ENCODE measurements at places on chromosomes 3 and 15.

DNA sequence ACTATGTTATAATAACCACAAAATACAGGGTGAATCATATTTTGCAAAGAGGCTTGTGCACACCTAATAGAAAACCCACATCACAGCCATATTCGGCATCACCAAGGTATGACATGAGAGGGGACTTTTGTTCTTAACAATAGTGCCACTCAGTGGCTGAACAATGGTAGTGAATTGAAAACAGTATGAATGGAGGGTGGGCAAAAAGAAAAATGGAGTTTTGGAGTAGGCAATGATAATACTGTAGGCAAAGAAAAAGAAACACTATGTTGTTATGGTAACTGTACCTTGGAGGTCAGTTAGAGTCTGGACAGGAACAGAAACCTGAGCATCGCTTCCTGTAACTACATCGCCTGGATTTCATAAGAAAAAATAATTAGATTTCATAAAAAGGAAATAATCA lies 348.6 kb downstream of the PLCL2 start:
- no peak for DNase-seq

DNA sequence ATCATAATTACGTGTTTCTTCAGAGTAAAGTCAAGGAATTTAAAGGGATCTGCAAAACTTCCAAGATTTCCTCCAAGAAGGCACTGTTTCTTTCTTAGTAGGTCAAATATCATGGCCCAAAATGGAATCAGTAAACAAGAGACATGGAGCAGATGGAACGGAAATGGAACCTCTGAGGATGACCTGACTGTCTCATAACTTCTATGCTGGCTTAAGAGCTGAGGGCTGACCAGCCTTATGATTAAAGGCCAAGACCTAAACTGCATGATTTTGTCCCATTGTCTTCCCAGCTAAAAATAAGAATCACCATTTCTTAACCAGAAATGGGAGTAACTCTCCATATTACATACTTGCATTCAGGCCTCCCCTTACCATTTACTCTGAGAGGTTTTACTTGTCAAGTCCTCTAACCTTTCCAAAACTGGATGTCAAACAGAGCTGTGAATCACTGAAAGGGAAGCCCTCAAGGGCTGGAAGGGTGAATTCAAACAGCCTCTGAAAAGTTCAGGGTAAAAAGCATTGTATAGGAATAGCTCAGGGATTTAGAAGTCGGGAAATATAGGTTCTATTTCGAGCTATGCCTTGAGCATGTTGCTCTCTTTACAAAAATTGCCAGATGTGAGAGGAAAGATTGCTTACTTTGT lies 103.7 kb downstream of the MEIS2 start:
- no peak for DNase-seq

- no peak for DNase-seq
These were observed 51.9 kb downstream of the CCR4 start for GRCh38 chr3:33003308-33003707.

DNA sequence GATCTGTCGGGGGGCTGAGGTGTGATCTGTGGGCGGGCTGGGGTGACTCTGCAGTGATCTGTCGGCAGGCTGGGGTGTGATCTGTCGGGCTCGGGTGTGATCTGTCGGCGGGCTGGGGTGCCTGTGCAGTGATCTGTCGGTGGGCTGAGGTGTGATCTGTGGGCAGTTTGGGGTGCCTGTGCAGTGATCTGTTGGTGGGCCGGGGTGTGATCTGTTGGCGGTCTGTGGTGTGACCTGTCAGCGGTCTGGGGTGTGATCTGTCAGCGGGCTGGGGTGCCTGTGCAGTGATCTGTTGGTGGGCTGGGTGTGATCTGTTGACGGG lies 205.1 kb downstream of the XXYLT1 start:
- no peak for DNase-seq

GRCh38 chr3:131796558-131797198 lies 238.1 kb downstream of the CPNE4 start:
- no peak for DNase-seq

Measured in stimulated activated CD8-positive, alpha-beta memory T cell treated with anti-CD3 and anti-CD28 coated beads, Interleukin-12 subunit alpha, Interleukin-12 subunit beta, amount 100 ng/mL, for 4 hours (primary cell).